A375 (cell line): ENCODE measurements at places on chromosomes 7 and 10. TPM values are rescaled to one million over a fixed set of nuclear protein-coding genes. Genes with fewer than 3 reads are reported as not detected.

The WBP1L gene
- total RNA-seq: 13.2 and 16.1 TPM in 2 replicates

The NRBF2 gene
- total RNA-seq: 6.8 and 10.0 TPM in 2 replicates

The AS3MT gene
- 0.26 and 0.32 TPM in 2 replicates for total RNA-seq

The EN2 gene
- total RNA-seq: 3.6 and 5.5 TPM in 2 replicates

The MCMBP gene
- total RNA-seq: 51.4 and 58.1 TPM in 2 replicates

The VIPR2 gene
- not detected in 2 replicates for total RNA-seq

The ICA1 gene
- 14.6 and 33.6 TPM in 2 replicates for total RNA-seq

The NODAL gene
- total RNA-seq: not detected in 2 replicates

The IQCE gene
- 9.5 and 9.8 TPM in 2 replicates for total RNA-seq

The OR6B1 gene
- total RNA-seq: not detected in 2 replicates

The LDB3 gene
- not detected in 2 replicates for total RNA-seq

The NUDT13 gene
- 1.3 TPM in 2 replicates for total RNA-seq

The CXCL12 gene
- total RNA-seq: not detected in 2 replicates

The LIPK gene
- not detected in 2 replicates for total RNA-seq

The PNLIPRP1 gene
- total RNA-seq: not detected in 2 replicates

The ZNF107 gene
- 4.1 and 5.1 TPM in 2 replicates for total RNA-seq

The KIAA1217 gene
- total RNA-seq: 18.7 and 31.8 TPM in 2 replicates

The MOGAT3 gene
- not detected in 2 replicates for total RNA-seq

The COL13A1 gene
- 59.4 and 61.0 TPM in 2 replicates for total RNA-seq

The BTBD16 gene
- 0.11 TPM in 1 of 2 replicates, not detected in the other for total RNA-seq

The TDRD1 gene
- total RNA-seq: not detected in 2 replicates

The PNLIPRP2 gene
- not detected in 2 replicates for total RNA-seq

The NPTX2 gene
- total RNA-seq: 1.9 and 4.6 TPM in 2 replicates

The PDE1C gene
- 100 and 102 TPM in 2 replicates for total RNA-seq

The SPDYE1 gene
- not detected in 2 replicates for total RNA-seq

The LOXL4 gene
- 393 and 394 TPM in 2 replicates for total RNA-seq

The CPED1 gene
- 0.88 and 1.6 TPM in 2 replicates for total RNA-seq

The ATP5MK gene
- total RNA-seq: 125 and 156 TPM in 2 replicates

The GPR146 gene
- total RNA-seq: 1.7 and 1.8 TPM in 2 replicates

The SPACDR gene
- 0.38 and 0.61 TPM in 2 replicates for total RNA-seq

The FAM13C gene
- total RNA-seq: 0.16 and 0.49 TPM in 2 replicates

The PSAP gene
- 390 and 399 TPM in 2 replicates for total RNA-seq

The INPP5A gene
- 17.0 and 17.2 TPM in 2 replicates for total RNA-seq

The OR9A2 gene
- total RNA-seq: 0.38 TPM in 1 of 2 replicates, not detected in the other

The RAB18 gene
- 10.6 and 22.9 TPM in 2 replicates for total RNA-seq

The MYO1G gene
- 0.08 and 0.13 TPM in 2 replicates for total RNA-seq

The RBP3 gene
- total RNA-seq: not detected in 2 replicates

The SVOPL gene
- total RNA-seq: not detected in 2 replicates

The IDI1 gene
- 20.6 and 23.8 TPM in 2 replicates for total RNA-seq

The CYP2C19 gene
- total RNA-seq: not detected in 2 replicates

The JCAD gene
- total RNA-seq: under 0.01 and 0.15 TPM in 2 replicates
